ENCODE measurements at places on chromosomes 13 and 19.

DNA sequence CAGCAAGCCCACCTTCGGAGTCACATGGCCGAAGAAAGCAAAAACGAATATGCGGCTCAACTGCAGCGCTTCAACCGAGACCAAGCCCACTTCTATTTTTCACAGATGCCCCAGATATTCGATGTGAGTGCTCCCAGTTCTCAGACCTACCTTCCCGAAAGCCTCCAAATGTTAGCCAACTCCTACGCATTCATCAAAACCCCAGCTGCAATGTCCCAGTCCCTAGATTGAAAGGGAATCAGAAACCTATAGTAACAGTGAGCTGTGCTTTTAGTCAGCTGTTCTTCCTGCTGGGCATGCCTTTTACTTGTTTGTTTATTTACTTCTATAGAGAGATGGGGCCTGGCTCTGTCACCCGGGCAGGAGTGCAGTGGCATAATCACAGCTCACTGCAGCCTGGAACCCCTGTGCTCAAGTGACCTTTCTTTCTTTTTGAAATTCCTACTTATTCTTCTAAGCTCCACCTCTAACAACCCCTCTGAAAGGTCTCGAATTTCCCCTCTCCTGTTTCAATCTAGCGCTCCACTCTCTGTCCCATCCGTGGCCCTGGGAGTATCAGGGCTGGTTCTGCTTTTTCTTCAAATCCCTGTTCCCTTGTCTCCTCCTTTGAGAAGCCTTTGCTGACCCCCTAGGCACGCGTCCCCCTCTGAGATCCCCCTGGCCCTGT lies 4.4 kb downstream of the TRIP10 start:
- DNase-seq, result no peak

DNA sequence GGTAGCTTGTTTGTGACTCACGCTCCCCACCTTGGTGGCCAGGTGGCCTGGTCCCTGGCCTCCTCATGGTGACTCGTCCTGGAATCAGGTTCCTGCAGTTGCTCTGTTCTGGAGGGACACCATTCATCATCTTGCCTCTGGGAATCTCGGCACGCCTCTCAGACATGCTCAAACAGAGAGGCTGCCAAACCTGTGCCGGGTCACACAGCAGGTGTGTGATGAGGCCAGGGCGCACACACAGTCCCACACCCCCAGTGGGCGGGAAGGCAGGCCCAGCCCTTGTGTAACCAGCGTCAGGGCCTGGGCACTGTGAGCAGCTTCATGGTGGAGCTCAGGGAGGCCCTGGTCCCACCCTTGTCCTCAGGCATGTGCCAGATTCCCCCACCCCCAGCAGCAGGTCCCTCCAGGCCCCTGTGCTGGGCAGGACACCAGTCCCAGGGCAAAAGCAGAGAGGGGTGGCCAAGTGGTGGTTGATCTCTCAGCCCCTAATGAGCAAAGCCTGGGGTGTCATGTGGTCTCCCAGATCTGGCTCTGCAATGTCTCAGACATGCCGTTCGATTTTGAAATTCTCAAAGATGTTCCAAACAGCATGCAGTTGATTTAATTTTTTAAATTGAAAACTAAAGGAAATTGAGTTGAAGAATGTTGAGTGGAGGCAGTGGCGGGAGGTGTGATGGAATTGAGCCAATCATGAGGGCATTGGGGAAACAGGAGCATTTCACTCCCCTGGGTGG lies 12.1 kb downstream of the CEBPA start:
- no peak for DNase-seq

- DNase-seq, result peak; percentile 85
These were observed 17.2 kb upstream of the ZBTB7A start for GRCh38 chr19:4083677-4084546.

DNA sequence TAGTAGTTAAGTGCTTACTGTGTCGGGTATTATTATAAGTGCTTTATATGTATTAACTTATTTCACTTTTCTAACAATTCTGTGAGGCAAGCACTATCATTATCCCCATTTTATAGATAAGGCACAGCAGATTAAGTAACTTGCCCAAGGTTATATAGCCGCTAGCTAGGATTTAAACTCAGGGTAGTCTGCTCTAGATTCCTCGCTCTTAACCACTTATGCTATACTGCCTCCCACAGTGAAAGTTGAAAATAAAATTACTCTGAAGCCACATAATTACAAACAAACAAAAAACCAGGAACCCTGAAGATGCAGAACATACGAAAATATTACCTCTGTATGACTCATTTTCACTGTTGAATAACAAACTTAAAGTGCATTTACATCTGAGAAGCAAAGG lies 3.9 kb downstream of the TEX30 start:
- no peak for DNase-seq

DNA sequence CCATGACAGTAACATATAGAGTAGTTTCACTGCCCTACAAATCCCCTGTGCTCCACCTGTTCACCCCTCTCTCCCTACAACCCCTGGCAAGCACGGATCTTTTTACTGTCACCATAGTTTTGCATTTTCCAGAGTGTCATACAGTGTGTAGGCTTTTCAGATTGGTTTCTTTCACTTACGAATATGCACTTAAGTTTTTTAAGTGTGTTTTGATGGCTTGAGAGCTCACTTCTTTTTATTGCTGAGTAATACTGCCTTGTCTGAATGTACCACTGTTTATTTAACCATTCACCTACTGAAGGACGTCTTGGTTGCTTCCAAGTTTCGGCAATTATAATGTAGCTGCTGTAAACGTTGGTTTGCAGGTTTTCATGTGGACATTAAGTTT lies 175.1 kb downstream of the ITGBL1 start:
- DNase-seq, result no peak

DNA sequence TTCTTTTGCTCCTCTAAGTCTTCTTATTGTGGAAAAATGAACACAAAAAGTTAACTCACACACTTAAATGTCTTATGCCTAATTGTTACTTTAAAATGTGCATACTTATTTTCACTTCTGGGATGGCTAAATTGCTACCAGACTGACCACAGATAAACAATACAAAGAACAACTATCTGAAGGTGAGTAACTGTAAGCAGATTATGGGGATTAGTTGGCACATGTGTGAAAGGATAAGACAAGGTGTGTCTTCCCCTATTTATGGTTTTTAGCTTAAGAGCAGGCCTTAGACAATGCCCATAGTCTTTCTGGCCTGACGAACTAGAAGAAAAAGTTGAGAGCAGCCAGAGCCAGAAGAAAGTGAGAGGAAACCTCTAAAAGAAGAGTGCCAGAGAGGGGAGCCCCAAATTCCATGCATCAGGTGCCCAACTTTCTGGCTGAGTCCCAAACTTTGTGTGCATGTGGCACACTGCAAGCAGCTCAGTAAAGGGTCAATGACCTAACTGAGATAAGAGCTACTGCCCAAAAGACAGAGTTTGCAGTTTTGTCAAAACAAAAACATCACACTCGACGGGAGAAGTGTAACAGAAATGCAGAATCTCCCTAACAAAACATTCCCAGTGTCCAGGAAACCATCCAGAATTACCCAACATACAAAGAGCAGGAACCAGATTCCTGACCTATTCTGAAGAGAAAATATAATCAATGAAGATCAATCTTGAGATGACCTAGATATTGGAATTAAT lies 375.4 kb downstream of the KCNRG start:
- DNase-seq, result no peak

GRCh38 chr19:47190167-47190727 lies 40.8 kb downstream of the BBC3 start:
- DNase-seq, result peak; percentile 42

- DNase-seq, result no peak
These were observed 331.7 kb downstream of the LIG4 start for GRCh38 chr13:107883561-107884175.

GRCh38 chr13:100633461-100633860 lies 41.1 kb downstream of the TMTC4 start:
- DNase-seq, result no peak

DNA sequence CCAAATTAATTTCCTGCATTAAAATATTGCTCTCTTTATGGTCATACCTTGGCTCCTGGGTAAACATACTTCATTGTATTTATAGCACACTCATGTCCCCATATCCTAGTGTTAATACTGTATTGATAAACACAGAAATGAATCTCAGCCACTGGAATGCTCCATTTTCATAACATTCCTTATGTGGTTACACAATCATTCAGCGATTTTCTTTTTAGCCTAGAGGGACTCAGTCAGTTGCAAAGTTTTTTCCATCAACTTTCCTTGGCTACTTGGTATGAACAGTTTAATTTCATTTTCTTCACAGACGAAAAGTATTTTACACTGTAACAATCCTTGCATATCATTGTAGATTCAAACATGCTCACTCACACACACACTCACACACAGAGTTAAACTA lies 471.5 kb downstream of the FGF14 start:
- DNase-seq, result no peak

DNA sequence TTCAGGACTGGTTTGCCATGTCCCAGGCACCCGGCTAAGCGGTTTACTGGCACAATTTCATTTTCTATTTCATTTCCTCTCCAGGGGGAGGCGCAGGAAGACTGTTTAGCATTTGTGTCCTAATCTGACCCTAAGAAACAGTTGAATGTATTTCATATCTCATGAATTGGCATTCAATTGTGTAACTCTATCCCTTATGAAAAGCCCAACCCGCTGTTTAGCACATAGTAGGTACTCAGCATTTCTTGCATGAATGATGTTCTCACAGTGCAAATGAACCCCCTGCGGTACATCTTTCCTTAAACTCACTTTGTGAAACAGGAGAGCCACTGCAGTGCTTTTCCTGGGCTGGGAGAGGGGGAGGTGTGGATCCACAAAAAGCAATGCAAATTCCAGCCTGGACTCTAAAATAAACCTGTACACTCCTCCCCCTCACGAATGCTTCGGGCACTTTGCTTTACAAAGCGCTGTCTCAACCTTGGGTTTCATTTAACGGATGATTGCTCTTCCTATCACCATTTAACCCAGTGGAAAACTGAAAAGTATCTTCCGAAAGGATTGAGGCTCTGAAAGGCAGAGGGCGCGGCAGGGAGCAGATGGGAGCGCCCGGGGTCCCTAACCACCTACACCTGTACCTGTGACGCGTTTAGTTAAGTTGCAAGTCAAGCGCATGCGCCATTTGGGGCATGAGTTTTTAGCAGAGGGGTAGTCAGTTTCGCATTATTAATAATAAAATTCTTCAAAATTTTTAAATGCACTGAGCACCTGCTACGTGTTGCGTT lies 1.2 kb upstream of the EEF2 start:
- DNase-seq, result no peak

GRCh38 chr19:18176367-18177310 lies 3.0 kb downstream of the IFI30 start:
- DNase-seq, result no peak
